Skeletal muscle tissue (tissue), 5 donors: ENCODE measurements at places on chromosomes 16 and 17. TPM values are rescaled to one million over a fixed set of nuclear protein-coding genes. Genes with fewer than 3 reads are reported as not detected.

MFSD6L gene
- total RNA-seq = under 0.01 TPM

MAP2K3 gene
- total RNA-seq = 11.5 TPM

GAS2L2 gene
- not detected for total RNA-seq

CDH3 gene
- total RNA-seq = not detected

LGALS9C gene
- total RNA-seq = not detected

KRT27 gene
- total RNA-seq = not detected

LRRC37A gene
- 2.6 TPM for total RNA-seq

KRTAP4-12 gene
- total RNA-seq = not detected

SSTR5 gene
- not detected for total RNA-seq

IRX5 gene
- total RNA-seq = 2.1 TPM

DNASE1L2 gene
- 0.52 TPM for total RNA-seq

GNGT2 gene
- 2.1 TPM for total RNA-seq

LPO gene
- total RNA-seq = not detected

MT1G gene
- not detected for total RNA-seq

PLA2G10 gene
- total RNA-seq = not detected

DNAI2 gene
- total RNA-seq = not detected

RTN4RL1 gene
- 1.0 TPM for total RNA-seq

SLC13A2 gene
- not detected for total RNA-seq

SLFN14 gene
- total RNA-seq = 1.0 TPM

RPAIN gene
- 32.4 TPM for total RNA-seq

RABEP1 gene
- 26.6 TPM for total RNA-seq

SLC38A8 gene
- total RNA-seq = not detected

GCSH gene
- total RNA-seq = 19.8 TPM

PTGES3L gene
- 28.2 TPM for total RNA-seq

DOC2B gene
- total RNA-seq = 2.1 TPM

MARVELD3 gene
- total RNA-seq = not detected

WFDC1 gene
- total RNA-seq = 1.6 TPM

IL17C gene
- total RNA-seq = not detected

TIMP2 gene
- total RNA-seq = 39.7 TPM

BAIAP3 gene
- 1.0 TPM for total RNA-seq

SPNS2 gene
- total RNA-seq = 2.6 TPM

GNG13 gene
- not detected for total RNA-seq

OTOA gene
- total RNA-seq = under 0.01 TPM
